MM.1S (cell line): ENCODE measurements at places on chromosomes 12 and 14.

DNA sequence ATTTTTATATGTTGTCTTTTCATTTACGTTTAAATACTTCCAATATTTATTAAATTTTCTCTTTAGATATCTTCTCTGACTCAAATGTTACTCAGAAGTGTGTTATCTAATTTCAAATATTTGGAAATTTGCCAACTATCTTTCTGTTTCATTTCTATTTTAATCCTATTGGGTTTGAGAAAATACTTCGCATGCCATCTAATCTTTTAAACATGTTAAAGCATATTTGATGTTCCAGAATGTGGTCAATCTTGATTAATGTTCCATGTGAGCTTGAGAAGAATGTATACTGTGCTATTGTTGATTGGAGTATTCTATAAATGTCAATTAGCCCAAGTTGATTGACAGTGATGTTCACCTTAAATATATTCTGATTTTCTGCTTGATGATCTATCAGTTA is 11.9 kb upstream of the DCN start:
- no peak for DNase-seq

- DNase-seq = no peak
These were observed 292.6 kb upstream of the SYT1 start for GRCh38 chr12:78571953-78572352.

DNA sequence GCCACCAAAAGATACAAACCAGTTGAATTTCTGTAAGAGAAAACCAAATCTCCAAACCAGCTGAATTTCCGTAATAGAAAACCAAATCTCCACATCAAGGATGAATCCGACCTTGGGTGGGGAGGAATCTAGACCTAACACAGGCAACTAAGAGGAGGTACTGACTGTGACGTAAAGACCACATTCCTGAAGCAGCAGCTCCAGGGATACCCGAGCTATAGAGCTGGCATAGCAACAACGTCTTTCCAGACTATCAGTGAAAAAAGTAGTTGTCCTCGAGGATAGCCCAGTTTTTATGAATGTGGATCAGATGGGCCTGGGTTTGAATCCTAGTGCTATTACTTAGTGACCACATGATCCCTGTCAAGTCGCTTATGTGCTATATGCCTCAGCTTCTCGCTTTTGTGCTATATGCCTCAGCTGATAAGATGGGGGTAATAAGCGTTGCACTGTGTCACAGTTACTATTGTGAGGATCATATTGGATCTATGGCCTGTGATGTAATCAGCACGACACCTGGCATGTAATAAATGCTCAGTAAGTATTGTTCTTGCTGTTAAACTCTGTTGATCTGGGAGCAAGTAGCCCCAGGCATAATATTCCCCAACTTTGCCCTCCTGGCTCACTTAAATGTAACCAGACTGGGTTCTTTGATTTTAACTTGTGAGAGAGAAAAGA is 113.8 kb downstream of the EGLN3 start:
- no peak for DNase-seq

- DNase-seq = no peak
These were observed 65.2 kb downstream of the KDM2B start for GRCh38 chr12:121515615-121516014.

GRCh38 chr12:111150360-111150759 is 218.5 kb downstream of the PHETA1 start:
- no peak for DNase-seq

- DNase-seq = no peak
These were observed 802 bp upstream of the TMPRSS12 start for GRCh38 chr12:50841716-50842531.

DNA sequence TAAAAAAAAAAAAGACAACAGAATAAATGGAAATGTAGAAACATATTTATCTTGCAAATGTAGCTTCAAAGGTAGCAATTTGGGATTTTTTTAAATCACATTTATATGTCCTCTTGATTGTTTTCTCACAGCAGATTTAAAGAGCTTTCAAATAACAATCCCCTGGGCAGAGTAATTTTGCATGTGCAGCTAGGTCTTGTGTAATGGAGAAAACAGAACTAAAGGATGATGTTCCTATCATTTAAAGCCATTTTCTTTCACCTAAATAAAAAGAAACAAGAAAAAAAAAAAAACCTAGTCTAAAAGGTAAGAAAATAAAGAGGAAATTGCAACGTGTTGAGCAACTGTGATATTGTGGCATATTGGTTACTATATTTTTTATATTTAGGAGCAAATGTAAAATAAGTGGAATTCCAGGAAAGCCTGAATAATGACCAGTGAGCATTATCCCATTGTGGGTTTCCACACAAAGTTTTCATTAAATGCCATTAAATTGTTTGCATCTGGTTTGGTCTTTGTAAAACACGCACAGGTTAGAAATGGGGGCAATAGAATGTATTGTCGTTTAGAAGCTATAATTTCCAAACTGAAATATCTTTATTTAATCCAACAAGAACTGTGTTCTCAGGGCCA is 215.6 kb downstream of the SLC6A15 start:
- no peak for DNase-seq

- no peak for DNase-seq
These were observed 475.8 kb downstream of the RAD51B start for GRCh38 chr14:68295316-68295816.

GRCh38 chr12:77225373-77225772 is 160.0 kb upstream of the E2F7 start:
- DNase-seq = no peak

GRCh38 chr12:25496098-25496587 is 56.9 kb downstream of the LMNTD1 start:
- DNase-seq = no peak

GRCh38 chr14:105204931-105205672 is 24.0 kb upstream of the NUDT14 start:
- DNase-seq = no peak

DNA sequence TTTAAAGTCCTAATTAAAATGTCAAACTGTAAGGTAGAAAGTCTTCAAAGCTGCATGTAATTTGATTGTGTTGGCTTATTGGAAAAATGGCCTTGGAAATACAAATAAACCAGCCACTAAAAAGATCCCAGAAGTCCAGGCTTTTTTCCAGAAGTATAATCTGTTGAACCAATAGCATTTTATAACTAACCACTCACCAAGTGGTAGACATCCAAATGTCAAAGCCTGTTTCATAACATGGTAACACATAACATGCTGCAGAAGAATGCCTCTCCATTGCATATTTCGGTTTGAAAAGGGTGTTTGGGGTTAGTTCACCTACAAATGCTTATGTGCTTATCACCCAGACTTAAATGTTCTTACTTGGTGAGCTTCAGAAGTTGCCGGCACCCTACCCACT is 183.7 kb upstream of the DIO2 start:
- DNase-seq = no peak

DNA sequence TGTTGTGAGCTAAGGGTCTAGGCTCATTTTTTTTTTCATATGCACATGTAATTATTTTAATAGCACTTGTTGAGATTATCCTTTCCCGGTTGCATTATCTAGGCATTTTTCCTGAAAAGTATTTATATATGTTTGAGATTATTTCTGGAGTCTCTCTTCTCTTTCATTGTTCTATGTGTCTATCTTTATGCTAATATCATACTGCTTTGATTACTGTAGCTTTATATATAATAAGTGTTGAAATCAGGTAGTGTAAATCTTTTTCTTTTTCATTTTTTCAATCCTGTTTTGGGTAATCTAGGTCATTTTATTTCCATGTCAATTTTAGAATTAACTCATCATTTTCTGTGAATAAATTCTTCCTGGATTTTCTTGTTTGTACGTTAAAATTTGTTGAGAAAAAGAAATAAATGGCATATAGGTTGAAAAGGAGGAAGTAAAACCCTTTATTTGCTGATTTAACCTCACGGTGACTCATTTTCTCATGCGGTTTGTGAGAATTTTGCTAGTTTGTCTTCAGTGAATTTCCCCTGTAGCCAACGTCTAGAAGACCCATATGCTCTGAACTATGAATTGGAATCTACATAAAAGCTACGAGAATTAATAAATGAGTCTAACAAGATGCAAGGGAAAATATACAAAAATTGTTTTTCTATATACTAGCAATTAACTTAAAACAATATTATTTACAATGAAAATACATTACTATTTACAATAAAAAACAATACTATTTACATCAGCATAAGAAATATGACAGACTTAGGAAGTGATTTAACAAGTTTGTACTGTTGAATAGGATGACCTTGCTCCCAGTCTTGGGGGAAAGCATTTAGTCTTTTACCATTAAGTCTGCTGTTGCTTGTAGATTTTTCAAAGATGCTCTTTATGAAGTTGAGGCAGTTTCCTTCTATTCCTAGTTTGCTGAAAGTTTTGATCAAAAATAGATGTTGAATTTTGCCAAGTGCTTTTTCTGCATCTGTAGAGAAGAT is 105.0 kb downstream of the SNAPC1 start:
- DNase-seq = no peak

DNA sequence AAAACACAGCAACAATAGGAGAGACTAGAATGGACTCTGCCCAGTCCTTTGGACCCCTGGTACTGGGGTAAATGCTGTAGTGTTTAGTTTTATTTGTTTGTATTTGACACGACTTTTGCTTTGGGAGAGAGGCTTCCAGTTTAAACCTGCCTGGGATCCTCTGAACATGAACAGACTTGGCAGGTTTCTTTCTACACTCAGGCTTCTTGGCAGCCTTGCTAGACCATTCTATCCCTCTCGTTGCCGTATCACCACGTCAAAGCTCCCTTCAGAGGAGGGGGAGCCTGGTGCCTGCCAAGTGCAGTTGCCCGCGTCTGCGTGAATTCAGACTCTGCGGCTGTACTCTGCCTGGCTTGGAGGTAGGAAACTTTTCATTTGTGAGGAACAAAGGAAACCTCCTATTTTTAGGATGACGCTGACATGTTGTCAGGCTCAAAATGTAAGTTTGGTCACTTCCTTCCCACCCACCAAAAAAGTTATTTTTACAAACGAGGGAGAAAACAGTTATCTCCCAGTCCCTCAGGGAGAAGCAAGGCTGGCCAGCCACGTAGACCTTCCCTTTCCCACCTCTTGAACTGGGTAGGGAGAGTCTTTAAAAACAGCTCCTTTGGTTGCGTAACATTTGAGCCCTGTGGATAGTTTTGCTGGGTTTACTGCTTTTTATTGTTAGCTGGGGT is 25.9 kb downstream of the CD9 start:
- no peak for DNase-seq

DNA sequence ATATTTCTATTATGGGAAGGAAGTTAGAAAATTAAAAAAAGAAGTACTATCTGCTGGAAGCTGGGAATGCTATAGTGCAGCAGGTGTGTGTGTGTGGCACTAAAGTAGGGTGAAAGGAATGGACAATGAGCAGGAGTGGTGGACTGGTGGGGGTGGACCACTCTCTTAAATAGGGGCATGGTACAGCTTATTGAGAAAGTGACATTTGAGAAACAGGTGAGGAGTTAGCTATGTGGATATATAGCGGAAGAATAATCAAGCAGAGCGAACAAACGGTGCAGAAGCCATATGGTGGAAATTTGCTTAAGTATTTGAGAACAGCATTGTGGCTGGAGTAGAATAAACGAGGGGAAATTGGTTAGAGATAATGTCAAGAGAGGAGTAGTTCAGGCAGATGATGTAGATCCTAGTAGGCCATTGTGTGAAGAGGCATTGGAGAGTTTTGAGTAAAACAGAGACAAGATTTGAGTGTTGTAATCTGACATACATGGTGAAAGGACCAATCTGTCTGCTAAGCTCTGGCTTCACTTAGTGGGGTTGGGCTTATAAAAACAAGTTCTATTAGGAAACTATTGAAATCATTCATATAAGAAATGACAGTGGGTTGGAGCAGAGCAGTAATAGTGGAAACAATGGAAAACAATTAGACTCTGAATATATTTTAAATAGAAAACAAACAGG is 149.2 kb upstream of the SYT10 start:
- DNase-seq = no peak

- DNase-seq = no peak
These were observed 271.6 kb upstream of the PLEKHG7 start for GRCh38 chr12:92431146-92431545.

DNA sequence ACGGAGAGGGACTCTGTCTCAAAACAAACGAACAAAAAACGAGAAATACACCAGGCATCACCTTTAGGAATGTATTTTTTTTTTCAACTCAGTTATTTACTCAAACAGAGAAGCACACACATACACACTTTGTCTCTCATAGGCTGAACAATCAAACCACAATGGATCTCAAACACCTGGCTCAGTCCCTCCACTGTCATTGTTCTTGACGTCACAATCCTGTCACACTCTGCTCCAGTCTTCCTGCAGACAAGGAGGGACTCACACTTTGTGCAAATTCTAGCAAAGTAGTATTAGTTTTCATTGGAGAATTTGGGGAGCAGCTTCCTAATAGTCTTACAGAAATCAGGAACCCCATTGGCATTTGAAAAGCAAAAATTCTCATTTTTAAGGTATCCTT is 727.8 kb downstream of the BCL11B start:
- no peak for DNase-seq

- peak; percentile 98 for DNase-seq
These were observed at the start of gene METTL1 for GRCh38 chr12:57771873-57772428. METTL1 (minus strand) TSS chr12:57772105; CDS start chr12:57772083, 22 bp downstream.

DNA sequence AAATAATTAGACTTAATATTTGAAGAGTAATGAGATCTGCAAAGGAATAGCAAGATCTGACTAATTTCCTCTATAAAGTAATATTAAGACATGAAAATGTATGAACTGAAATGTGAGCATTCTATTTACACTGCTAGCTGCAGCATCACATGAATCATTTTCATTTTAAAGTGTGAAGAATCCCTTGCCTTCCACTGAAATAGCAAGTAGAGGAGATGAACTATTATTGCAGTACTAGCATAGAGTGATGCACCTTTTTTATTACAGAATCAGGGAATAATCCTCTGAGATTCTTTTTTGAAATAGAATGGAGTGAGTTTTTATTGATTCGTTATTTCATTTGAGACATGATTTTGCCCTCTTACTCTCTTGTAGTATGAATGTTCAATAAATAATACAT is 281.9 kb upstream of the NAV3 start:
- no peak for DNase-seq

- DNase-seq = no peak
These were observed 510.7 kb downstream of the C12orf50 start for GRCh38 chr12:87518481-87518880.

- DNase-seq = no peak
These were observed 175.8 kb downstream of the PAH start for GRCh38 chr12:102741196-102741595.
